ENCODE measurements at places on chromosomes 2 and 18. TPM values are rescaled to one million over a fixed set of nuclear protein-coding genes. Genes with fewer than 3 reads are reported as not detected.

Gene CTAGE1
- total RNA-seq: not detected

Gene RBKS
- 1.1 TPM for total RNA-seq

- DNase-seq: no peak
Observed at GRCh38 chr2:201128033-201128432, 12.1 kb downstream of the CFLAR start.

DNA sequence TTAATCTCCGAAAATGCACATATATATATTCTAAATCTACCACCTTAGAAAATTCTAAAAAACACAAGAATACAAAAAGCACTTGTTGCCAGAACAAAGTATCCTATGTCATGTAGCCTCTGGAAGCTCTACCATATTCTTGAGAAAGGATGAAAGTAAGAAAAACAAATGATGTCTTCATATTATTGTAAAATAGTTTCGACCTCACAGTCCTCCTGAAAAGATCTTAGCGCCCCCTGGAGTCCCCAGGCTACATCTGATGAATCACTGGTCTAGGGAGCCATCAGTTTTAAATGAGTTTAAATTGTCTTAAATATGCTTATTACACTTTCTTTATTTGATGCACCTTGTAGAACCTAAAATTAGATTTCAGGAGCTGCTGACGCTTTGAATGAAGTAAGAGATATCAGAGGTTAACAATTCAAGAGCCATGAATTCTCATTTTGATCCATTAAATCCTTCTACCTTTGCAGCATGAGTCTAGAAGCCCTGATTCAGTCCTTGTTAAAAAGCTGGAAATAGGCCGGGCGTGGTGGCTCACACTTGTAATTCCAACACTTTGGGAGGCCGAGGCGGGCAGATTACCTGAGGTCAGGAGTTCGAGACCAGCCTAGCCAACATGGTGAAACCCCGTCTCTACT lies 138.8 kb downstream of the MCFD2 start:
- DNase-seq: no peak

- peak; percentile 82 for DNase-seq
Observed at GRCh38 chr2:24046930-24047702, at the start of gene WDCP. Gene WDCP (minus strand): TSS chr2:24047391. CDS start chr2:24039494, 7,897 bp downstream.

DNA sequence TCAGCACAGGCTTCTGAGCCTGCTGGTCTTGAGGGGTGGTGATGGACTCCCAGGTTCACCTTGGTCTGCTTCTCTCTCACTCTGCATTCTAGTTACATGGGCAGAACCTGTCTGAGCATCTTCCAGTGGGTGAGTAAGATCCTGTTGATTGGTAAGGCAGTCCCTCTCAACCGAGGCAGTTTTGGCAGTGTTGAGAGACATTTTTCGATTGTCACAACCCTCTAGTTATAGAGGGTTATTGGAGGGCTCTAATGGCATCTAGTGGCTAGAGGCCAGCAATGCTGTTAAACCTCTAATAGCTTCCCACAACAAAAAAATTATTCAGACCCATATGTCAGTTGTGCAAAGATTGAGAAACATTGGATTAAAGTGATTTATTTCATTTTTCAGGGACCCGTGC lies 9.3 kb upstream of the MGAT5 start:
- no peak for DNase-seq

DNA sequence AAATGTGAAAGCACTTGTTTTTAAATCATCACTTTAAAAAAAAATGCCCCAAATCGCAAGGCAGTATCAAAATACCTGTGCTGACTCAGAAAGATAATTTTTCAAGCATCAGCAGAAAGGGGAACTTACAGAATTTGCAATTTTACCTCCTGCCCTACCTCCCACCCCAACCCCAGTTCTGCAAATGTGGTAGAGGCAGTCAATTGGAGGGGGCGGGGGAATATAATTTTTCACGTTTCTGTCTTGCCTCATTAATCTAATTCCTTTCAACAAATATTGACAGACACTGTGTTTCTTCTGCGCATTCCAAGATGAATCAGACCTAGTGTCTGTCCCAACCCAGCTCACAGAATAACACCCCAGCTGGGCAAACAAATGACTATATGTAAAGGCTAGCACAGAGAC lies 76.8 kb downstream of the ALPK2 start:
- DNase-seq: no peak
